ENCODE measurements at places on chromosomes 16 and 17.

DNA sequence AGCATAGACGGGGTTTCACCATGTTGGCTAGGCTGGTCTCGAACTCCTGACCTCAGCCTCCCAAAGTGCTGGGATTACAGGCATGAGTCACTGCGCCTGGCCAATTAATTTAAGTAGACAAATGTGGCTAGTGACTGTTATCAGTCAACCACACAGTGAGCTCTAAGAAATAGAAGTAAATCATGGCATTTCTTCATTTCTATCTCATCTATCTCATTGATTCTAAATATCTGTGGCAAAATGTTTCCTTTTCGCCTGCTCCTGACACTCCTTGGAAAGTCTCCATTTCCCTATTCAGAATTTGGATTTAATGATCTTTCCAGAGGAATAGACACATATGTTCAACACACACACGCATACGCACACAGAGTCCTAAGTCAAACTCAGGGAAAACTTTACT is 81.3 kb downstream of the HIC1 start:
- no peak for DNase-seq

GRCh38 chr16:49652456-49653172 is 203.3 kb downstream of the ZNF423 start:
- peak; percentile 80 for DNase-seq

GRCh38 chr16:57732714-57733113 is 2.9 kb upstream of the KATNB1 start:
- DNase-seq: no peak

DNA sequence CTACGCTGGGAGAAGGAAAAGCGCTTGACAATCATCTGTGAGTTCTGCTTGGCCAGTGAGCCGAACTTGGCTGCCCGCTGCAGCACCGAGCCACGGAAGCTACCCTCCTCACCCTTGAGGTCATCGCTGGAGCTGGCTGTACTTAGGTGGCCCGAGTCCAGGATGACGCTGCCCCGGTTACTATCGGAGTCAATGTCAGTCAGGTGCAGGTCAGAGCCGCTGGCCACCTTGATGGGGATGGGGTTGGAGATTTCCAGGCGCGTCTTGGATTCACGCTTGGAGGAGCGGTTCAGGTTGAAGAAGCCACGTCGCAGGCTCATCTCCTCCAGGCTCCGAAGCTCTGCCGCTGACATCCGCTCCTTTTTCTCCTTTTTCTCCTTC is 13.7 kb downstream of the MYO18A start:
- DNase-seq: no peak

- DNase-seq: peak; percentile 47
Measured at GRCh38 chr17:73956595-73957465, 246.6 kb upstream of the RPL38 start.

GRCh38 chr16:84068041-84068440 is 25.4 kb upstream of the SLC38A8 start:
- DNase-seq: no peak

GRCh38 chr16:65418435-65418834 is 296.6 kb upstream of the CDH11 start:
- no peak for DNase-seq

DNA sequence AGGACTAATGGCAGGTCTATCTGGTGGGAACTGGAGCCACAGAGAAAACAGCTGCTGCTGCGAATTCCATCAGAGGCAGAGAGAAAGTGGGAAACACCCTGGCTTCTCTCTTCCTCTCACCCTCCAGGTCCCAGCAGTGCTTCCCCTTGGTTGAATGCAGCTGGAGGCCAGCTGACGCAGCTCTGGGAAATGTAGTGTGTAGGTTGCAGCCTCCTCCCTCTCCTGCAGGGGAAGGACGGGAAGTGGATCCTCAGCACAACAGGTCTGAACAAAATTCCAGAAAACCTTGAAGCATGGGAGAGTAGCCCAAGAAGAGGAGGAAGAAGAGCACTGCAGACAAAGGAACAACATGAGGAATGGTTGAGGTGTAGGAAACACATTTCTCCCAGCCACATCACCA is 67.8 kb upstream of the MMP2 start:
- DNase-seq: no peak

DNA sequence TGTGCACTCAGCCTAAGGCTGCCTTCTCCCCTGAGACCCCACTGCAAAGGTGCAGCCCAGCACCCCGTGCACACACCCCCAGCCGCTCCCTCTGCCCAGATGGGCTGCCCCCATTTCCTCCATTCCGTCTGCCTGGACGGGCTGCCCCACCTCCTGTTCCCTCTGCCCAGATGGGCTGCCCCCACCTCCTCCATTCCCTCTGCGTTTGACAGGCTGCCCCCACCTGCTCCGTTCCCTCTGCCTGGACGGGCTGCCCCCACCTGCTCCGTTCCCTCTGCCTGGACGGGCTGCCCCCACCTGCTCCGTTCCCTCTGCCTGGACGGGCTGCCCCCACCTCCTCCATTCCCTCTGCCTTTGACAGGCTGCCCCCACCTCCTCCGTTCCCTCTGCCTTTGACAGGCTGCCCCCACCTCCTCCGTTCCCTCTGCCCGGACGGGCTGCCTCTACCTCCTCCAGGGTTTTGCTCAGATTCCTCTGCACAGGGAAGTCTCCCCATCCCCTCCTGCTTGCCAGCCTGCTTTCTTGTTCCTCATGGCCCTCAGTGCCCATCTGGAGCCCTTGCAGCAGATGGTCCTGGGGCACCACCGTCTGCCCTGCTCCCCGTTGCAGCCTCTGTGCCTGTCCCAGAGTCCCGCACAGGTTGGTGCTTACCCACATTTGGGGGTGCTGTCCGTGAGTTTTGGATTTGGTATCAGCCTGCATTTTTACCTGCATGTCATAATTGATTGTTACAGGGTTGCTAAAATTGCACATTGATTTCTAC is 23.4 kb upstream of the IL17C start:
- no peak for DNase-seq

GRCh38 chr16:11009027-11009755 is 64.8 kb downstream of the CLEC16A start:
- DNase-seq: no peak

GRCh38 chr17:3827124-3827773 is 18.8 kb downstream of the NCBP3 start:
- no peak for DNase-seq

DNA sequence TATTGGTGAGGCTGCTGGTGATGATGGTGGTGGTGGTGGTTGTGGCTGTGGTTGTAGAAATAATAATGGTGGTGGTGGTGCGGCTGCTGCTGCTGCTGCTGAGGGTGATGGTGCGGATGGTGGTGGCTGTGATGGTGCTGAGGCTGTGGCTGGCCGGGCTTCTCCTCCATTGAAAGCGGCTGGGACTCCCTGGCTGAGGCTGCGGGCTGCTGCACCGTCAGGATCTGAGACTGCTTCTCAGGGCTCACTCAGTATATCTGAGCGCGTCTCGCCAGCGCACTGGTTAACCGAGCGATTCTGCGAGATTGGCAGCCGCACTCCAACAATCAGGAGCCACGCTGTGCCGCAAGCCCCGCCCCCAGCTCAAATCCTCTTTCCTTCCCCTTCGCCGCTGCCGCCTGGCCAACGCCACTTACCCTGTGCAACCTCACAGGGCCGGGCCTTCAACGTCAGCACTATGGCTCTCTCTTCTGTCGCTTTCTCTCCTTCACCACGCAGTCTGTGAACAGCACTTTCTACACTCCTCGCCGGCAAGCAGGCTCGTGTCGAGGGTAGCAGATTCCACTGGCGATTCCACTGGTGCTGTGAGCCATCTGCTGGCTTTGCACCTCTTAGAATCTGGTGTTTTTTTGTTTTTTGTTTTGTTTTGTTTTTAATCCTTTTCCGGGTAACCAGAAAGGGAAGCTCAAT is at the start of gene NUFIP2:
NUFIP2 (minus strand) TSS at position 259 of the 690 bp plus-strand sequence; CDS start at position 170, 89 bp downstream.
- peak; percentile 100 for DNase-seq

DNA sequence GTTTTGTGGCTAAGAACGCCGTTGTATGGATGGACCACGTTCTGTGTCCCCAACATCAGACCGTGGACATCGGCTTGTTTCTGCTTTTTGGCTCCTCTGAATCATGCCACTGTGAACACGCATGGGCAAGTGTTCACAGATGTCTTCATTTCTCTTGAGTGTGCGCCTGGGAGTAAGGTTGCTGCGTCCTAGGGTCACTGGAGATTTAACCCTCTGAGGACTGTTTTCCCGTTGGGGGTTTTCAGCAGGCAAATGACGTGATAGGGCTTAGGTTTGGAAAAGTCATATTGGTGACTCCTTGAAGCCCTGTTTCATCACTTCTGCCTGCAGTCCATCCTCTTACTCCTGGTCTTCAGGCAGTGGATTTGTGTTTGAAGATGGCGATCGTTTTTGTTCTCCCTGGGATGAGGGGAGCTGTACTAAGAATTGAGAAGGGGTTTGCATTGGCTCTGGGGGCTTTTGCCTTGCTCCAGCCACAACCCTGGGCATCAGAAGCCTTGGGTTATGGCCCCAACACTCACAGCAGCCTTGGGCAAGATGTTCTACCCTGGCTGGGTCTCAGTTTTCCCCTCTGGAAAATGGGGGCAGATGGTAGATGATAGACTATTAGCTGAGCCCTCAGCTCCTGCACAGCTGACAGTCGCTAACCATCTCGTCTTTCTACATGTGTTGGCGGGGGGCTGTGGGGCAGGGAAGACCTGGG is 67.2 kb upstream of the CIBAR2 start:
- no peak for DNase-seq

DNA sequence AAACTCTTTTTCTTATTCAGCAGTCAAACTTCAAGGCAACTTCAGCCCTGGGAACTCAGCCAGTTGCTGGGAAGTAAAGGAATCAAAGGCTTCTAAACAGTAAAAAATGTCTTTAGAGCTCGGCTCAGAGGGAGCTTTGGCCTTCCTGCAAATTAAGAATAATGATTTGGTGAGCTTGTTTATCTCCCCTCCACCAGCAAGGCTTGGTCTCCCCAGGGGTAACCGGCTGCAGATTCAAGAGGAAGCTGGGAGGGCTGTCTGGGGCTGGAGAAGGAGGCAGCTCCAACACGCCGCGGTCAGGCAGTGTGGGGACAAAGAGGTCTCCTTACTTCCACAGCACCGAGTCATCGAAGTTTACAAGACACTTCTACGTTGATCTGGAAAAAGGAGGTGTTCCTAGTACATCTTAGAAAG is 17.7 kb upstream of the DOC2B start:
- peak; percentile 74 for DNase-seq

GRCh38 chr17:69773081-69773480 is 301.9 kb upstream of the KCNJ16 start:
- DNase-seq: no peak

GRCh38 chr17:68143425-68143824 is 104.4 kb upstream of the AMZ2 start:
- DNase-seq: no peak

DNA sequence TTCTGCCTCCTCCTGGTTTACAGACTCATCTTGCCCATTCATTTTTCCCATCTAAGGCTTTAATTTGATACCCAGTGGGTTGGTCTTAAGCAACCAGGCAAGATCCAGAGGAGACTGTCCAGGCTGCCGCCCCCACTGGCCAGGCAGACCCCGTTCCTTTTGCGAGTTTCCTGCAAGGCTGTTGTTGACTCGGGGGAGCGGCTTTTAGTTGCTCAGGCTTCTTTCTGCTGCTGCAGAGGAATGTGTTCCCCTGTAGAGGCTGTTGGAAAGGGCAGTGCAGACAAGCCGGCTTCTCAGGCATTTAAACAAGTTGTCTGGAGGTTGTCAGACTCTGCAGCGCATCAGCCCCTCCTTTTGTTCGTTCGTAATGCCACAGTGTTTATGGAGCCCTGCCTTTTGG is 231.2 kb downstream of the PRKCA start:
- DNase-seq: peak; percentile 81

- peak; percentile 17 for DNase-seq
Measured at GRCh38 chr17:32596628-32597027, 109.8 kb downstream of the CDK5R1 start.

GRCh38 chr16:50017553-50017952 is 7.5 kb upstream of the CNEP1R1 start:
- no peak for DNase-seq

DNA sequence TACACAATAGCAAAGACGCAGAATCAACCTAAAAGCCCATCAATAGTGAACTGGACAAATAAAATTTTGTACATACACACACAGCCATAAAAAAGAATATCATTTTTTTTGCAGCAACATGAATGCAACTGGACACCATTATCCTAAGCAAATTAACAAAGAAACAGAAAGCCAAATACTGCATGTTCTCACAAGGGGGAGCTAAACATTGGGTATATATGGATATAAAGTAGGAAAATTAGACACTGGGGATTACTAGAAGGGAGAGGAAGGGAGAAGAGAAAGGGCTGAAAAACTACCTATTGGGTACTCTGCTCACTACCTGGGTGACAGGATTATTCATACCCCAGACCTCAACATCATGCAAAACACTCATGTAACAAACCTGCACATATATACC is 28.2 kb downstream of the ADAMTS18 start:
- no peak for DNase-seq

- DNase-seq: no peak
Measured at GRCh38 chr16:73998707-73999106, 297.9 kb upstream of the PSMD7 start.

- DNase-seq: no peak
Measured at GRCh38 chr17:68468788-68469187, 11.5 kb upstream of the WIPI1 start.

GRCh38 chr17:74954665-74955421 is 17.7 kb downstream of the HID1 start:
- DNase-seq: no peak

- no peak for DNase-seq
Measured at GRCh38 chr16:15820837-15821236, 36.0 kb downstream of the MYH11 start.

DNA sequence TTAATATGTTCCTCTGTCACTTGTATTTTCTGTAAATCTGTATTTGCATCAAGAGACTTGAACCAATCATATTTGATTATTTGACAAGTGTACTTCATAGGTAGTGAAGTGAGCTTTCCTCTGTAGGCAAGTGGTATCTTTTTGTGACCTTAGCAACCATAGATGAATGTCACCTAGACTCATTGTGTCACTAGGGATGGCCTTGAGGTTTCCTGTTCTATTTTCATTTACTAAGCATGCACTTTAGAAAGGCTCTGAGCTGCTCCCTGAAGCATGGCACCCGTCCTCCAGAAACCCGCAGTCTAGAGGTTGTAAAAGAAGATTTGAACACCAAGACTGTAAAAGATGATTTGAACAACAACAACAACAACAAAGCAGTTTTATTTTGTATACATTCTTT is 151.7 kb downstream of the PRKCB start:
- DNase-seq: no peak

DNA sequence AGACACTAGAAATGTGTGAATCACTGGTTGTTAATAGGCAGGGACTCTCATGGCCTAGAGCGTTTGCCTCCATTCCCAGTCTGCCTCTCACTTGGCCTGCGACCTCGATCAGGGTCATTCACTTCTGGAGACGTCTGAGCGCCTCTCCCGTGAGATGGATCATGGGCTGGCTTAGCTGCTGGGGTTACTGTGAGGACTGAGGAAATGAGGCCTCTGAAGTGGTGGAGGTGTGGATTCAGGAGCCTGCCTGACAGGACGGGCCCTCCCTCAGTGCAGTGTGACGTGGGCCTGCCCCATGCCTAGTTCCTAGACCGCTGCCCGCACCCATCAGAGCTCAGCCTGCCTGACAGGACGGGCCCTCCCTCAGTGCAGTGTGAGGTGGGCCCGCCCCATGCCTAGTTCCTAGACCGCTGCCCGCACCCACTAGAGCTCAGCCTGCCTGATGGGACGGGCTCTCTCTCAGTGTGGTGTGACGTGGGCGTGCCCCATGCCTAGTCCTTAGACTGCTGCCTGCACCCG is 61.9 kb downstream of the BANP start:
- DNase-seq: peak; percentile 80

Measured in posterior cingulate gyrus (tissue), 11 donors.